ENCODE measurements at places on chromosomes 12 and 14. TPM values are rescaled to one million over a fixed set of nuclear protein-coding genes. Genes with fewer than 3 reads are reported as not detected.

PTPRB gene
- 1.3 TPM for polyA plus RNA-seq

FAM222A gene
- 3.1 TPM for polyA plus RNA-seq

- no peaks in the 10 kb centered on the region for H3K27me3 ChIP-seq
- H3K27ac ChIP-seq: no peak overlapping the region
- no peak for DNase-seq
Observed at GRCh38 chr14:34620839-34621238, 9.1 kb downstream of the SNX6 start.

GRCh38 chr14:104218361-104219180 lies 80.2 kb downstream of the KIF26A start:
- H3K4me3 ChIP-seq: no peak overlapping the region
- H3K36me3 ChIP-seq: no peaks in the 10 kb centered on the region
- DNase-seq: no peak
- peaks cover 45% of the 10 kb centered on the region for H3K27me3 ChIP-seq
- H3K4me1 ChIP-seq: no peaks in the 10 kb centered on the region

KIF26A gene
- 1.8 TPM for polyA plus RNA-seq

OAS1 gene
- 26.2 TPM for polyA plus RNA-seq

TAS2R50 gene
- polyA plus RNA-seq: not detected

DNA sequence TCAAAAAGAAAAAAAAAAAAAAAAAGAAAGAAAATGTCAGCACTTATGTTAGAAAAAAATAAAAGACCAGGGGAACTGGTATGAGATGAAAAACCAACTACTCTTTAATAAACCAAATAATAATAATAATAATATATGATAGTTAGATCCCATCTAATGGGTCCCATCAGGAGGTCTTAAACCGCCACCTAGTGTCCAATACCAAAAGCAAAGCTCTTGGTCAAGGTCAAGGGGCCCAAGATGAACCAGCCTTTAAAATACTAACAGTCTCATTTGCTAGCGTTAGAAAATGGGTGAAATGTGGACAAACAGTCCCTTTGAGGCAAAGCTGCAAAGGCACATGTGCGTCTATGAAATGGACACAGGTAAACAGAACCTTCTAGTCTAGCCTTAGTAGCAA lies 12.3 kb downstream of the BRAP start:
- H3K27me3 ChIP-seq: no peaks in the 10 kb centered on the region
- H3K27ac ChIP-seq: no peak overlapping the region
- peak; percentile 39 for DNase-seq

DNA sequence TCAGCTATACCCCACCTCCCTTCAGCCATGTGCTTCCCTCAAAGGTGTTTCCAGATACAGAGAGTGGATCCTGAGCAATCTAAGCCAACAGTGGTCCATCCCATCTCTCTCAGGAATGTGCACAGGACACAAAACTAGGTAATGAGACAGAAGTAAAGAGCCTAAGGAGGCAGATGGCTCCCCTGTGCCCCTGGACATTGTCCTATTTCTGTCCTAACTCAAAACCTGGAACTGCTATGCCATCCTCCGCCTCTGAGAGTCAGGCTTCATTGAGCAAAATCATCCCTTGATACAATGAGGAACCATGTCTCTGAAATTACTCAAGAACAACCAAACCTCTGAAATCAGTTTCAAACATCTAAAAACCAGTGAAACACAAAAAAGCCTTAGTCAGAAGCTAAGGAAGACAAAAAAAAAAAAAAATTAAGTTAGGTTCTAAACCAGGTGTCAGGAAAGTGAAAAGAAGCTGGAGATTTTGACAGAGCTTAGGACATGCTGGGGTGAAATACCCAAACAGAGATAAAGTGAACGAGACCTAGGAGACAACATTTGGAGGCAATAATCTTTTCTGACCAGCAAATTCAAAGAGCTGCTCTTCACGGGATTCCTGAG lies 200.3 kb upstream of the PLEKHG7 start:
- H3K27me3 ChIP-seq: no peaks in the 10 kb centered on the region
- peak overlapping the region; percentile 85 for H3K27ac ChIP-seq
- peaks cover 47% of the 10 kb centered on the region for H3K4me1 ChIP-seq
- no peak for DNase-seq
- H3K36me3 ChIP-seq: no peaks in the 10 kb centered on the region

DNA sequence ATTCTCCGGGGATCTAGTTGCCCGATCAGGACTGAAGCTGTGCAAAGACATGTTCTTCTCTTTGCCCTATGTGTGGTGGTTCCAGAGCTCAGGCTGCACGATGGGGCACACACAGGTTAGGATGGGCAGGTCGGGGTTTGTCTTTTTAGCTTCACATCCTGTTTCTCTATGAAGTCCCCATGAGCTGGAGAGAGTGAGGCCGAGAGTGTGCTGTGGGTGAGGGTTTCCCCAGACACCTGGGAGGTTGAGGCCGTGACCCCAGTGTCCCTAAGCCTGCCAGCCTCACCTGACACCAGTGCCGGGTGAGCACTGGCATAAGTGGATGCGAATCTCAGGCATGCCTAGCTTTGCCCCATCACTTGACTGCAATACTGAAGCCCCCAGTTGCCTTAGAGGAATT lies 32.9 kb upstream of the IGF1 start:
- H3K4me1 ChIP-seq: no peaks in the 10 kb centered on the region
- H3K27me3 ChIP-seq: no peaks in the 10 kb centered on the region
- H3K27ac ChIP-seq: no peak overlapping the region
- H3K4me3 ChIP-seq: no peak overlapping the region

DNA sequence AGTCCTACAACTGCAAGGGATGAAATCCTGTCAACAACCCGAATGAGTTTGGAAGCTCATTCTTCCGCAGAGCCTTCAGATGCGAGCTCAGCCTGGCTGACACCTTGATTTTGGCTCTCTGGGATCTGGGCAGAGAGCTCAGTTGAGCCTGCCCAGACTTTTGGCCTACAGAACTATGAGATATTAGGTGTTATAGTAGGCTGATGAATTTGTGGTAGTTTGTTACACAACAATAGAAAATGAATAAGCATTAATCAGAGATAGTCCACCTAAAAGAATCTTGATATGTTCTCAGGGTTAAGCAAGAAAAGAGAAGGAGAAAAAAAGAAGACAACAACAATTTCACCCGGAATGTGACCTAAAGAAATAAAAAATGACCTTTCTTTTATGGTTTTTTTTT lies 30.4 kb upstream of the GZMB start:
- no peak overlapping the region for H3K4me3 ChIP-seq
- no peaks in the 10 kb centered on the region for H3K27me3 ChIP-seq
- no peaks in the 10 kb centered on the region for H3K36me3 ChIP-seq
- no peaks in the 10 kb centered on the region for H3K4me1 ChIP-seq
- no peak for DNase-seq

COX6A1 gene
- 1,009 TPM for polyA plus RNA-seq

PIK3C2G gene
- 25.1 TPM for polyA plus RNA-seq

GRCh38 chr12:120225852-120226640 lies 25.1 kb upstream of the RPLP0 start:
- peak overlapping the region; percentile 32 for H3K4me3 ChIP-seq
- peak overlapping the region; percentile 91 for H3K27ac ChIP-seq
- H3K36me3 ChIP-seq: peaks cover 31% of the 10 kb centered on the region

CLEC4E gene
- polyA plus RNA-seq: 1.7 TPM

DNA sequence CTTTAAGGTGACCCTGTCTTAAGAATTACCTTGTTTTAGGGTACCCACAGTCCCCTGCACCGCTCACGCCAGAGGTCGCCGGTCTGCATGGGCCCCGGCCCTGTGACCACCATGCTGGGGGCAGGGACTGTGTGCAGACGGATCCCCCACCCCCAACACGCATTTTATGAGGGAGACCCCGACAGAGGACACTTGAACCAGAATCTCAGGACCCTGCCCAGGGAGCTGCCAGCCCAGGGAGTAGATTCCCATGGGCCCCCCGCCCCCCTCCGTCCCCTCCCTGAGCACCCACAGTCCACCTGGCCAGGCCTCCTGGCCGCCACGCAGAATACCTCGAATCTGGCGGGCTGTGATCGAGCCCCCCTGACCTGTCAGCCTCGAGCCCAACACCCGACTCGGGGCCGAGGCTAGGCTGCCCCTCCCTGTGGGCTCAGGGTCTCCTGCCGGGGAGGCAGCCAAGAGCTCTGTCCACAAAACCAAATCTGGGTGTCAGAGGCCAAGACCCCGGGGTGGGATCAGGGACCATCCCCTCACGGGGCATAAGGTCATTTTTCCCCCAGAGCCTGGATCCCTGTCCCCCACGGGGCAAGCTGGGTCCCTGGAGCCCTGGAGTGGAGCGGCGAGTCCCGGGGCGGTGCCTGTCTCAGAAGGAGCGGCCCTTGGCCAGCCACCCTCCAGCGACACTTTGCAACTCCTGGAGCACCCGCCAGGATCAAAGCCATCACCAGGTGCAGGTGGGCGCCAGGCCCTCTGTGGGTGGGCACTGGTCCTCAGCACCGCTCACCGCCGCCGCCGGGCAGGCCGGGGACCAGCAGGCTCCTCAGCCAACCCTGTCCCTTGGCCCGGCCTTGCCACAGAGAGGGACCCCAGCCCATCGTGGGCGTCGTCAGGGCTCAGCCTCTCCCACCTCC lies 155.8 kb upstream of the PKP2 start:
- H3K36me3 ChIP-seq: no peaks in the 10 kb centered on the region
- H3K4me3 ChIP-seq: no peak overlapping the region
- H3K4me1 ChIP-seq: no peaks in the 10 kb centered on the region
- no peak for DNase-seq
- no peak overlapping the region for H3K27ac ChIP-seq

ADAMTS20 gene
- not detected for polyA plus RNA-seq

GRCh38 chr12:61220337-61220736 lies 1039.9 kb upstream of the USP15 start:
- H3K36me3 ChIP-seq: no peaks in the 10 kb centered on the region
- H3K27me3 ChIP-seq: no peaks in the 10 kb centered on the region
- no peak for DNase-seq
- no peak overlapping the region for H3K4me3 ChIP-seq
- H3K27ac ChIP-seq: no peak overlapping the region

- H3K27me3 ChIP-seq: no peaks in the 10 kb centered on the region
- peak; percentile 49 for DNase-seq
- no peak overlapping the region for H3K27ac ChIP-seq
- peaks cover 12% of the 10 kb centered on the region for H3K4me1 ChIP-seq
Observed at GRCh38 chr12:71214511-71215285, 56.9 kb upstream of the TSPAN8 start.

DNA sequence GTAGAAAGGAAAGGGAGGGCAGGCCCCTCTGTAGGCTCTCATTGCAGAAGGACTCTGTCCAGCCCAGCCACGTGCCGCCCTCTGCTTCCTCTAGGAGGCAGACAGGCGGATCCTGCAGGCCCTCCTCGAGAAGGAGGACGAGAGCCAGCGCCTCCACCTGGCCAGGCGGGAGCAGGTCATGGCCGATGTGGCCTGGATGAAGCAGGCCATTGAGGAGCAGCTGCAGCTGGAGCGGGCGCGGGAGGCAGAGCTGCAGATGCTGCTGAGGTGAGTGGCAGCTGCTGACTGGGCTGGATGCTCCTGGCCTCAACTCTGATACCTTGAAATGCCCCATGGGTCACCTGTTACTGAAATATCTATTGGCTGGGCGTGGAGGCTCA lies 10.9 kb downstream of the TCHP start:
- H3K4me3 ChIP-seq: no peak overlapping the region
- no peaks in the 10 kb centered on the region for H3K27me3 ChIP-seq
- no peaks in the 10 kb centered on the region for H3K4me1 ChIP-seq
- DNase-seq: no peak
- H3K36me3 ChIP-seq: peaks cover 100% of the 10 kb centered on the region
- H3K27ac ChIP-seq: no peak overlapping the region

- no peak for DNase-seq
- H3K36me3 ChIP-seq: peaks cover 71% of the 10 kb centered on the region
Observed at GRCh38 chr14:51726166-51726899, 74.6 kb downstream of the FRMD6 start.

WSCD2 gene
- polyA plus RNA-seq: not detected

DNA sequence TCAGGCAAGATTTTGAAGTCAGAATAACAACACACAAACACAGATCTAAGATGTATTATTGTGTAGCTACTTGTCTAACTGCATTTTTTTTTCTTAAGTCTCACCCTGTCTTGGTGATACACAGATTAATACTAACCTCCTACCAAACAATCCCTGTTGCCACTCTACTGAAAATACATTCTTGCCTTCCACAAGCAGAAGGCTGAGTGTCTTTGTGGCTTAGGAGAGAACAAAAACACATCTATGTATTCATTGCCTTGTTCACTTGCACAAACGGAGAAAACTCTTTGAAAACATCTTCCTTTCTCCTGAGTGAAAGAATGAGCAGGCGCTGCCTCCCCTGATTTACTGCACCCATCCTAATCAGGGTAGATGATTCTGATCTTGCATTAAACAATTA lies 642.2 kb downstream of the DIO2 start:
- no peak overlapping the region for H3K27ac ChIP-seq
- H3K36me3 ChIP-seq: no peaks in the 10 kb centered on the region
- H3K27me3 ChIP-seq: no peaks in the 10 kb centered on the region
- DNase-seq: no peak

GRCh38 chr12:89225808-89226411 lies 126.4 kb downstream of the DUSP6 start:
- H3K27me3 ChIP-seq: no peaks in the 10 kb centered on the region
- peaks cover 15% of the 10 kb centered on the region for H3K4me1 ChIP-seq
- peak overlapping the region; percentile 45 for H3K27ac ChIP-seq
- H3K4me3 ChIP-seq: no peak overlapping the region
- no peaks in the 10 kb centered on the region for H3K36me3 ChIP-seq
- DNase-seq: peak; percentile 62

KRT79 gene
- polyA plus RNA-seq: not detected

- H3K27me3 ChIP-seq: no peaks in the 10 kb centered on the region
- H3K27ac ChIP-seq: no peak overlapping the region
- no peak overlapping the region for H3K4me3 ChIP-seq
- H3K36me3 ChIP-seq: no peaks in the 10 kb centered on the region
Observed at GRCh38 chr12:68981516-68981915, 48.5 kb upstream of the CPM start.

DNA sequence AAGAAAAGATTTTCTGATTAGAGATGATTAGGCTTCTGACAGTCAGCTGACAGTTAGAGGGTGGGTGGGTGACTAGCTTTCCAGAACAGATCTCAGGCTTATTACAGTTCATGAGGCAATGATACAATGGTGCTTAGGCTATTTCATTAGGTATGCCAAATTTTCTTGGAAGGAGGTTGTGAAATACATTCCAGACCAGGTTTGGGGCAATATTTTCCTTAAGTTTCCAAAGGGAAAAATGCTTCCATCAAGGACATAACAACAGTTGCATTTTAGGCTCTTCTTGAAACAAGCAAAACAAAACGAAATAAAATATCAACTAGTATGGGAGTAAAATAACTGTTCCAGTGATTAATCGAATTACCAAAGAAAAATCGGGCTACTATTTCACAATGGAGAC lies 59.3 kb upstream of the CNTN1 start:
- no peaks in the 10 kb centered on the region for H3K36me3 ChIP-seq
- no peak overlapping the region for H3K4me3 ChIP-seq
- no peaks in the 10 kb centered on the region for H3K4me1 ChIP-seq
- DNase-seq: no peak
- H3K27me3 ChIP-seq: no peaks in the 10 kb centered on the region
- no peak overlapping the region for H3K27ac ChIP-seq
